Cerebellar nuclear complex (tissue), 1 donor: ENCODE measurements at places on chromosomes 13 and 19.

- no peak for DNase-seq
Measured at GRCh38 chr19:51792932-51793331, 2.0 kb upstream of the FPR3 start.

DNA sequence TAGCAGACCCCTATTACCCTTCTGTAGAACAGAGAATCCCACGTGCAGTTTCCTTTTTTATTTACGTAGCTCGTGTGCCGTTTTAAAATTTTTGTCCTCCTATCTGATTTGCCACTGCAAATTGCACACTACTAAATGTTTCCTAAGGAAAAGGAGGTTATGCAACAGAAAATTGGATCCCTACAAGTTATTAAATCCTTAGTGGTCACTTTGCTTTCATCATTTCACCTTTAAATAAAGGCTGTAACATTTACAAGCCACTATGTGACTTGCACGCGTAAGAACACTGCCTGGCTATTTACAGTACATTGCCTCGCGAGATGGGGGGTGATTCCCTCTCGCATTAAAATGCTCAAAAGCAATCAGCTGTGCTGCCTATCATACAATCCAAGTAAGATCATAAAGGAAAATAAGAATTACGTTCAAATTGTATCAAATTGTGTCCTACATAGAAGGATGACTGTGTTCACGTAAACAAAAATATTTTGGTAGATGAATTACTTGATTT lies 525.6 kb downstream of the SUCLA2 start:
- no peak for DNase-seq

- DNase-seq: no peak
Measured at GRCh38 chr13:24110011-24110410, 50.5 kb upstream of the SPATA13 start.

GRCh38 chr13:29758531-29759114 lies 91.8 kb downstream of the UBL3 start:
- DNase-seq: no peak

GRCh38 chr19:6087074-6087571 lies 23.2 kb downstream of the RFX2 start:
- DNase-seq: no peak

- DNase-seq: no peak
Measured at GRCh38 chr13:50126993-50127725, 111.9 kb downstream of the KCNRG start.

DNA sequence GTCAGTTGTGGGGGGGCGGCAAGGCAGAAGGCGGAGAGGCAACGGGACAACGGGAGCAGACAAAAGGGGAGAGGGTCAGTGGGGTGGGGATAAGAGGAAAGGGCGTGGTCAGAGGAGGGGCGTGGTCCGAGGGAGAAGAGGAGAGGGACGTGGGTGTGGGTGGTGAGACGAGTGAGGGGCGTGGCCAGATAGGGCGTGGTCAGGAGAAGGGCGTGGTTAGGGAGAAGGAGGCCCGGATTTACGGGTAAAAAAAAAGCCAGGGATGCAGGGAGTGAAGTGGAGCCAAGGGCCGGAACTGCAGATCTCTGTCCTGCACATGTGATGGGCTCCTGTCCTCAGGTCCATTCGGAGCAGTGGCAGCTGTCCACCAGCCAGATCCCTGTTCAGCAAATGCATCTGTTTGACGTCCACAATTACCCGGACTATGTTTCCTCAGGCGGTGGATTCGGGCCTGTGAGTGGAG lies 21.5 kb downstream of the CPT1C start:
- no peak for DNase-seq

GRCh38 chr13:21615427-21615826 lies 11.5 kb upstream of the MICU2 start:
- no peak for DNase-seq

GRCh38 chr13:43304945-43305344 lies 281.6 kb downstream of the DNAJC15 start:
- DNase-seq: no peak

- no peak for DNase-seq
Measured at GRCh38 chr19:54561840-54562239, 11.8 kb upstream of the LILRA2 start.

DNA sequence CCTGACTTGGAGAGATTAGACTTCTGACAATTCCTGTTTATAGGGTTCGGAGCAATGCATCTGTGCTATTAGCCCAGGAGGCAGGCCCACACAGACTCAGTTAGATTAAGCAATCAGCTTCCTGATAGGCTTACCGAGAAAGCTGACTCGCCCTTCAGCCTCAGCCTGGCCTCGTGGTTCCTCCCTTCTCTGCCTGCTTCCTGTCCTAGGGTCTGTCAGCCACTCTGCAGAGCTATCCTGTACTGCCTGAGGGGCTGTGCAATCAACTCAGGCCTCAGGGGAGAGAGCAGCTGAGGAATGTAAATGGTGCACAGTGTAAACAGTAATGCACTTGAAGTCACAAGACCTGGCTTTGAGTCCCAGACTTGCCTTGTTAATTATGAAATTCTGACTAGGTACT lies 30.7 kb downstream of the HTR2A start:
- no peak for DNase-seq

- no peak for DNase-seq
Measured at GRCh38 chr13:92365904-92366303, 860.7 kb upstream of the GPC6 start.

GRCh38 chr19:3387645-3388589 lies 21.5 kb downstream of the NFIC start:
- DNase-seq: peak; percentile 82

DNA sequence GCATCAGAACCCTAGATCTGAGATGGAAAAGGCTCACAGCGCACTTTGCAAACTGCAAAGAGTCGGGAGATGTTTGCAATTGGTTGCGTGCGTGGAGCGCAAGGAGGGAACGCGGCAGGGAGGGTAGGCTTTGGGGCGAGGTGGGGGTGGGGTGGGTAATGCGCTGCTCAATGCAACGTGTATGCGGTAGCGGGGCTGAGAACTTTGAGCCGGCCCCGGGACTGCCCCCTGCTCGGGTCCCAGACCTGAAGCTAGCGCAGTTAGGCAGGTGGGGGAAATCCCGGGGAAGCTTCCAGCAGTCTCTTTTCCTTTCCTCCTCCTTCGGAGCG lies 971 bp downstream of the FOSB start:
- DNase-seq: no peak

- DNase-seq: no peak
Measured at GRCh38 chr19:3464587-3465235, 15.6 kb downstream of the SMIM24 start.

GRCh38 chr13:77398825-77399620 lies 72.1 kb upstream of the MYCBP2 start:
- DNase-seq: no peak

- DNase-seq: peak; percentile 14
Measured at GRCh38 chr19:11480715-11481533, at the start of gene ELAVL3. TSS of gene ELAVL3 (minus strand) at chr19:11481046. CDS start at chr19:11480608, 438 bp downstream.

- no peak for DNase-seq
Measured at GRCh38 chr13:21696865-21697448, 26.1 kb downstream of the FGF9 start.

DNA sequence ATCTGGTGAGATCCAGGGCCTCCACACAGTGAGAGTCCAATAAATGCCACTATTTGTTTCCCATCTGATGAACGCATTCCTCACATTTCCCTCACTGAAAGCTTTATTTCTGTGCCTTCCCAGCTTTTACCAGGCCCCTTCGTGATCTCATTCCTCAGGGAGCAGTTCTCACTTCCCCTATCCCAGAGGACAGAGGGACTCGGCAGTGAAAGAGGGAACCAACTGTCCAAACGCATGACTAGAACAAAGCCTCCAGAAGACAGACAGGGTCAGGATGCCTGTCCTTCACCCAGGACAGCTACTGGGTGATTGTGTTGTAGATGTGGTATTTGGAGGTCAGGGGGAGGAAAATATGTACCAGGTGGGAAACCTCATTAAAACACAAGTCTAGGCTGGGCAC lies 2.0 kb upstream of the ZBTB45 start:
- no peak for DNase-seq

- no peak for DNase-seq
Measured at GRCh38 chr19:40960062-40960685, 30.9 kb upstream of the CYP2B6 start.

GRCh38 chr19:7975037-7975436 lies 30.4 kb downstream of the ELAVL1 start:
- peak; percentile 74 for DNase-seq

DNA sequence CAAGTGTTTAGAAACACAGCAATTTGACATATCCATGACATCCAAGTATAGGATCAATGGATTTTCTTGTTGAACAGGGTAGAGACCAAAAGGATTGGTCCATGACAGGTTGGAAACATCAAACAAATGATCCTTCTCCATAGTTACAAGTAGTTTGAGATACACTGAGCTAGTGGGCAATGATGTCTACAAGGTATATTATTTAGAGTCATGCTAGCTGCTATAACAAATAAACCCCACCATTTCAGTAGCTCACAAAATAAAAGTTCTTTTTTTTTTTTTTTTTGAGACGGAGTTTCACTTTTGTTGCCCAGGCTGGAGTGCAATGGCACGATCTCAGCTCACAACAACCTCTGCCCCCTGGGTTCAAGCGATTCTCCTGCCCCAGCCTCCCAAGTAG lies 4.9 kb upstream of the HAUS5 start:
- DNase-seq: no peak

DNA sequence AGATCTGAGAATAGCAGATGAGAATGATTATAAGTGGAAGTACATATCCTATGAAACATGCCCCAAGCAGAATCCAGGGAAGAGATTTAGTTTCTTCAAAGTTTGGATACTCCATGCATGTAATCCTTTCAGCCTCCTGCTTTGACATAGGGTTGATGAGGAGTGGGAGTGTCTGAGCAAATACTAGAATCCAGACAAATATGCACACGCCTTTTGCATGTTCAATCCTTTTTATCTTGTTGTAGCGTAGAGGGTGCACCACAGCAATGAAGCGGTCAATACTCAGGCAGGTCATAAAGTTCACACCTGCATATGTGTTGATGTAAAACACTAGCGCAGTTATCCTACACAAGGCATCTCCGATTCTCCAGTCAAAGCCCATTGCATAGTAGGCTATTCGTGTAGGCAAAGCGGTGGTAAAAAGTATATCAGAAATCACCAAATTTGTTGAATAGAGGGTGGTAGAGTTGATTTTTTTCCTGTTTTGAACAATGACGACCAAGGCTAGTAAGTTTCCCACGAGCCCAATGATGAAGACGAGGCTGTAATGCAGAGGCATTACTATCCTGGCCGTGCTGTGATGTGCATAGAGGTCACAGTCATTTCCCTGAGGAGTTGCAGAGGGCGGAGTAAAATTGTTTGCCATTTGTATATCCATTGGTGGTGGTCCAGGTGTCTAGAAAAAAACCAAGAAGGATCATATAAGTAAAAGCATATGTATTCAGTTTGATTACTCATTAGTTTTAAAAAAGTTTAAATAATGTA lies 11.5 kb downstream of the GPR183 start:
- no peak for DNase-seq

GRCh38 chr13:42602906-42603305 lies 29.0 kb downstream of the TNFSF11 start:
- DNase-seq: no peak

DNA sequence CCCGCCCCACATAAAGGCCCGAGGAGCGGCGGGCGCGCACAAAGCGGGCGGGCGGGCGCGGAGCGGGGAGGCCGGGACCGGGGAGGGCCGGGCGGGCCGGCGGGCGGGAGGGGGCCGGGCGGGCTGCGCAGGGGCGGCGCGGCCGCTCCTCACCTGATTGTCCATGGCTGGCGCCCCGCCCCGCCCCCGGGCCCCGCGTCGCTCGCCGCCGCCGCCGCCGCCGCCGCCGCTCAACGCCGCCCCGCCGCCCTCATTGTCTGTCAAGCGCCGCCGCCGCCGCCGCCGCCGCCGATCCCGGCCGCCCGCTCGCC lies 200 bp downstream of the MLLT1 start:
- no peak for DNase-seq

DNA sequence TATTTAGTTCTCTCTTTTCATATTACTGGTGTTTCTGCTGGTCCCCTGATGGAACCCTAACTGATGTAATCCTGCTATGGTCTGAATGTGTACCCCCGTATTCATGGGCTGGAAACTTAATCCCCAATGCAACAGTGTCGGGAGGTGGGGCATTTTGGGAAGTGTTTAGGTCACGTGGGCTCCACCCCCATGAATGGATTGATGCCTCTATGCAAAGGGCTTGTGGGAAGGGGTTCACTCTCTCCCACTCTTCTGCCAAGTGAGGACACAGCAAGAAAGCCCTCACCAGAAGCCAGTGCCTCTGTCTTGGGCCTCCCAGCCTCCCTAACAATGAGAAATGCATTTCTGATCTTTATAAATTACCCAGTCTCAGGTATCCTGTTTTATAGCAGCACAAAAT lies 21.2 kb upstream of the UBAC2 start:
- no peak for DNase-seq

GRCh38 chr13:23979361-23980159 lies 82.3 kb upstream of the C1QTNF9B start:
- no peak for DNase-seq
